Panc1 (cell line): ENCODE measurements at places on chromosomes 12 and 14. TPM values are rescaled to one million over a fixed set of nuclear protein-coding genes. Genes with fewer than 3 reads are reported as not detected.
A peak's percentile ranks its signal among the peaks of the same experiment; 100 is the strongest.

- peaks cover 14% of the 10 kb centered on the region for H3K4me1 ChIP-seq
- DNase-seq, result no peak
- no peaks in the 10 kb centered on the region for H3K36me3 ChIP-seq
- H3K4me3 ChIP-seq, result no peak overlapping the region
These were observed 9.9 kb downstream of the MAP3K12 start for GRCh38 chr12:53489242-53489864.

- no peak for DNase-seq
- peak overlapping the region; percentile 91 for H3K27ac ChIP-seq
- H3K36me3 ChIP-seq, result peaks cover 31% of the 10 kb centered on the region
- H3K4me1 ChIP-seq, result peaks cover 55% of the 10 kb centered on the region
- peak overlapping the region; percentile 82; the same call in 1 of the 2 replicates for H3K4me3 ChIP-seq
These were observed 4.5 kb downstream of the HMGA2 start for GRCh38 chr12:65828711-65829339.

DNA sequence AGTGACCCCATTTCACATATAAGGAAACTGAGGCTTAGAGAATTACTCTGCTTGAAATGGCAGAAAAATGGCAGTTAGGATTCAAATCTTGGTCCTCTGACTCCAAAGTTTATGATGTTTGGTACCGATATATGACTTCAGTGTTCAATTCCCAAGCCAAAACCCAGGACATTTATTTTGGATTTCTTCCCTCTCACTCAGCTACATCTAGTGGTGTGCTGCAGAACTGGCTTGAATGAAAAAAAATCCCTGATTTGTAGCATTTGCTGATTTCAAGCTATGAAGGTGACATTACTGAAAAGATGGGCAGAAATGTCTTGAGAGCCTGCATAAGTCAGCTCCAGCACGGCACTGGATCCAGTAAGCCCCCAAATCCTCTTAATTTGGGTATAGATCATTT lies 106.4 kb downstream of the EFCAB11 start:
- H3K27ac ChIP-seq, result no peak overlapping the region
- H3K36me3 ChIP-seq, result no peaks in the 10 kb centered on the region
- no peak for DNase-seq
- H3K4me1 ChIP-seq, result no peaks in the 10 kb centered on the region
- H3K27me3 ChIP-seq, result no peaks in the 10 kb centered on the region

DNA sequence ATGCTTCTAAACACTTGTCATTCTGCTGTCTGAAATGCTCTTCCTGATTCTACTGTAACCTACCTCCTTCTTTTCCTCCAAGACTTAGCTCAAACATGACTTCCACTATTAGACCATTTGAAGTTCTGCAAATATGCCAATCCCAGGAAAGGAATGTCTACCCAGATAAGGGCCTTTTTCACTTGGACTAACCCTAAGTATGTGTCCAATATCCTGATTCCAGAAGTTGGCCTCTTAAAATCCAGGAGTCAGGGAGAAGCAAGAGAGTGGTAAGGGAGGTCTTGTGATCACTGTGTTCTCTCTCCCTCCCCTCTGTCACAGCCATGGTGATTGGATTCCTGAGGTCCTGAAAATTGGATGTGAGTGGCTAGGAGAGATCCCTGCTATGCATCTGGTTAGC lies 30.2 kb downstream of the ADCY6 start:
- H3K4me3 ChIP-seq, result no peak overlapping the region
- no peaks in the 10 kb centered on the region for H3K27me3 ChIP-seq
- H3K36me3 ChIP-seq, result no peaks in the 10 kb centered on the region
- DNase-seq, result no peak

DNA sequence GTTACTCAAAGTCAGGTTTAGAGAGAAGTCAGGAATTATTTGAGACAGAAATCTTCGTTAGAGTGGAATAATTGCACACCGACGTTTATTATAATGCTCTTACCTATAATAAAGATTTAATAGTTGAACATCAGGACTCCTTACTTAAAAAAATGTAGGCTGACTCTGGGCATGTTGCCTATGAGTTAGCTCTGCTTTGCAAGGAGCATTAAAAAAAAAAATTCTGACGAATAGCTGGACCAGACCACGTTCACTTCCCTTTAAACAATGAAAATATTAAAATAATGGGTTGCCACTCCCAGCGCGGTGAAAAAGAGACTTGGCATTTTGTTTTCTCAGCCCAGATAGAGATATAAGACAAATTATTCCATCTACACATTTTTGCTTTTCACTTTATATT lies 574 bp upstream of the FANCM start:
- H3K36me3 ChIP-seq, result no peaks in the 10 kb centered on the region; the same call in 1 of the 2 replicates
- peak overlapping the region; percentile 96 for H3K27ac ChIP-seq
- H3K4me3 ChIP-seq, result peak overlapping the region; percentile 88
- peaks cover 4% of the 10 kb centered on the region; the same call in 1 of the 2 replicates for H3K4me1 ChIP-seq
- no peaks in the 10 kb centered on the region for H3K27me3 ChIP-seq
- DNase-seq, result no peak

DNA sequence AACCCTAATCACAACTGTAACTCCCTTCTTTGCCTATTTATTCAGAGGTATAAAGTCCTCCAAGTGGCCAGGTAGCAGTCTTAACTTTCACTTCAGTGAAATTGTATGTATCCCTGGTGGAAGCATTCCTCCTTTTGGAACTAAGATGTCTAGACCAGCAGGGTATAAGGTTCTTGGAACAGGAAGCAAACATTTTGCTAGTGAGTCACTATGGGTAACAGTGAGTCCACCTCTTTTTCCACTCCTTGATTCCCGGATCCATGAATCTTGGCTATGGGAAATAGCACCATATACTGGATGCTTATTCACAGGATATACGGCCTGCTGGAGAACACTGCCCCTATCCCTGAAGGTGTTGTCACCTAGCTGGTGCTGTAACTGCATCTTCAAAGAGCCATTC lies 80.2 kb downstream of the KCNA5 start:
- H3K4me3 ChIP-seq, result no peak overlapping the region
- H3K36me3 ChIP-seq, result no peaks in the 10 kb centered on the region
- no peak overlapping the region for H3K27ac ChIP-seq
- no peaks in the 10 kb centered on the region for H3K27me3 ChIP-seq
- no peaks in the 10 kb centered on the region for H3K4me1 ChIP-seq
- no peak for DNase-seq

DNA sequence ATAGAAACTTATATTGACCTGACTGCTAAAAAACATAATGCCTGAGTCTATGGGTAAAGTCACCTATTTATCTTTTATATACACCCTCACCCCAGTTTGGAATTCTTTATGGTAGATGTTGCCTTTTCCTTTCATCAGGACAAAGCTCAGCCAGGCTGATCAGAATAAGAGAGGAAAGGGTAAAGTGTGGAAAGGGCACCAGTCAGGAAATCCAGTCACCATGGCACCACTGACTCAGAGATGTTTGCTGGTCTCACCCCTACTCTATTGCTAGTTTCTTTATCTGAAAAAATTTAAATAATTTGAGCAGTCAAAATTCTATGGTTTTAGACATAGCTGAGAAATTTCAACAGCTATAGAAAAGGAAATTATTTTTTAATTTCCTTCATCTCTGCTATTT lies 49.2 kb upstream of the SSTR1 start:
- H3K36me3 ChIP-seq, result no peaks in the 10 kb centered on the region
- no peaks in the 10 kb centered on the region for H3K4me1 ChIP-seq
- no peaks in the 10 kb centered on the region for H3K27me3 ChIP-seq

- no peak overlapping the region for H3K4me3 ChIP-seq
- no peaks in the 10 kb centered on the region for H3K27me3 ChIP-seq
- no peaks in the 10 kb centered on the region for H3K4me1 ChIP-seq
- no peaks in the 10 kb centered on the region for H3K36me3 ChIP-seq
These were observed 56.0 kb downstream of the PLCZ1 start for GRCh38 chr12:18681818-18682217.

DNA sequence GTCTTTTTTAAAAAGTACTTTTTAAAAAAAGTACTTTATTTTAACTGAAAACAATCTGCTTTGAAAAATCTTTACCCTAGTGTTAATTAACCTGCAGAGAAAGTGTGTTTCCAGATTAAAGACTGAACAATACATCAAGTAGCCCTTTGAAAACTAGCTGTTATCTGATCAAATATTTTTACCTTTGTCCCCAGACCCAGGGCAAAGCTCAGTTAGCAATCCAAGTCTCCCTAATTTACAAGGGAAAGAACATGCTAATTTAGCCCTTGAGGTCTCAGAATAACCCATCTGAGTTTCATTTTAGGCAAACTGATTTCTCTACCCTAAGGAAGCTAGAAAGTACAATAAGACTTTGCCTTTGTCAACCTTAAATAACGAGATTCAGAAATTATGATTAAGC lies 91.2 kb downstream of the PPM1H start:
- H3K4me1 ChIP-seq, result peaks cover 10% of the 10 kb centered on the region
- H3K36me3 ChIP-seq, result no peaks in the 10 kb centered on the region; the same call in 1 of the 2 replicates
- no peaks in the 10 kb centered on the region for H3K27me3 ChIP-seq
- no peak for DNase-seq

GRCh38 chr14:68820536-68820935 lies 27.7 kb upstream of the ZFP36L1 start:
- no peak overlapping the region for H3K4me3 ChIP-seq
- no peaks in the 10 kb centered on the region for H3K36me3 ChIP-seq
- DNase-seq, result no peak

DNA sequence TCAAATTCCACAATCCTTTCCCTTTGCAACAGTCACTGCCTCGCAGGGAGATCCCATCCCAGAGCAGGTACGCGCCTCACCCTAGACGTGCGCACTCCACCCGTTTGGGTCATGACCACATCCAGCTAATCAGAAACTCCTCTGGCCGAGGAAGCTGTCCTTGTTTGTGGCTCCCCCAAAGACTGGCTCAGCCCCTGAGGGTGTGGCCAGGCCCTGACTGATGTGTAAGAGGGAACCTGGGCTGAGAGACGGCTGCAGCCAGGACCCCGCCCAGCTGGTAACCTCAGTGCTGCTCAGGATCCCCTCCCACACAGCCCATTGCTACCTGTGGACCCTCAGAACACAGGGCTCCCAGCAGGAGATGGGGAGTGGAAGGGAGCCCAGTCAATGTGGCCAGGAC lies 183.2 kb upstream of the SFSWAP start:
- H3K36me3 ChIP-seq, result no peaks in the 10 kb centered on the region
- no peak overlapping the region for H3K27ac ChIP-seq
- DNase-seq, result no peak
- H3K27me3 ChIP-seq, result peaks cover 9% of the 10 kb centered on the region; the same call in 1 of the 2 replicates
- no peaks in the 10 kb centered on the region for H3K4me1 ChIP-seq

DNA sequence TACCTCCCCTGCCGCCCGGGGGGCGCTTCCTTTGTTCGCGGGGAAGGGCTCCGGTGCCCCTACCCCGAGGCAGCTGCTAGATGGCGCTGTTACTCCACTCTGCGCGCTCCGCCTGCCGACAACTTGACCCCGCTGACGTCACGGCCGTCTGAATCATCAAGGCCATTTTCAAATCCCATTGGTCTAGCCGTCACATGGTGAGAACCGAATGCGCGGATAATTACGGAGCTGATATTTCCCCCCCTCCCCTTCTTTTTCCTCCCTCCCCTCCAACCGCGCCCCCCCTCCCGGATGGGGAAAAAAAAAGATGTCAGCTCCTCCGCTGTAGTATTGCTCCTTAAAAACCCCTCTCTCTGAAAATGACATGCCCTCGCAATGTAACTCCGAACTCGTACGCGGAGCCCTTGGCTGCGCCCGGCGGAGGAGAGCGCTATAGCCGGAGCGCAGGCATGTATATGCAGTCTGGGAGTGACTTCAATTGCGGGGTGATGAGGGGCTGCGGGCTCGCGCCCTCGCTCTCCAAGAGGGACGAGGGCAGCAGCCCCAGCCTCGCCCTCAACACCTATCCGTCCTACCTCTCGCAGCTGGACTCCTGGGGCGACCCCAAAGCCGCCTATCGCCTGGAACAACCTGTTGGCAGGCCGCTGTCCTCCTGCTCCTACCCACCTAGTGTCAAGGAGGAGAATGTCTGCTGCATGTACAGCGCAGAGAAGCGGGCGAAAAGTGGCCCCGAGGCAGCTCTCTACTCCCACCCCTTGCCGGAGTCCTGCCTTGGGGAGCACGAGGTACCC lies at the start of gene HOXC10:
HOXC10 (plus strand) TSS at position 246 of the 791 bp plus-strand sequence; CDS start at position 360, 114 bp downstream.
- no peaks in the 10 kb centered on the region for H3K27me3 ChIP-seq
- no peaks in the 10 kb centered on the region for H3K36me3 ChIP-seq
- peaks cover 22% of the 10 kb centered on the region for H3K4me1 ChIP-seq
- H3K4me3 ChIP-seq, result peak within 1 kb of the TSS; percentile 67
- DNase-seq, result peak; percentile 95
- H3K27ac ChIP-seq, result peak within 1 kb of the TSS; percentile 100

DNA sequence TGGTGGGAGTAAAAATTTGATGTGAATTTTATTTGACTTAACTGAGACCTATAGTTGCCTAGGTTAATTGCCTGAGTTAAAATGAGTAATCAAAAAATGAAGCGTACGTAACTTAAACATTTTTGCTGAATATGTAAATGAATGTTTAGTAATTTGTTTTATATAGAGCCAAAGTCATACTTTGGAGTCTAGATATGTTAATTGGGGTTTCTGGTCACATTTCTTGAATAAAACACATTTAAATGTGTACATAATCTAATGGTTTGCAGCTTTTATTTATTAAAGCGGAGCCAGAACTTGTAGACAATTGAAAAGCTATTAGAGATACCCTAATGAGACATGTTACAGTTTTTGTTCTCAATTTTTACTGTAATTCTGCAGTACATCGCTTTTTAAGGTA lies 71.2 kb downstream of the AEBP2 start:
- no peak overlapping the region for H3K4me3 ChIP-seq
- no peaks in the 10 kb centered on the region; the same call in 1 of the 2 replicates for H3K36me3 ChIP-seq
- H3K4me1 ChIP-seq, result no peaks in the 10 kb centered on the region
- H3K27ac ChIP-seq, result no peak overlapping the region
- no peaks in the 10 kb centered on the region for H3K27me3 ChIP-seq

DNA sequence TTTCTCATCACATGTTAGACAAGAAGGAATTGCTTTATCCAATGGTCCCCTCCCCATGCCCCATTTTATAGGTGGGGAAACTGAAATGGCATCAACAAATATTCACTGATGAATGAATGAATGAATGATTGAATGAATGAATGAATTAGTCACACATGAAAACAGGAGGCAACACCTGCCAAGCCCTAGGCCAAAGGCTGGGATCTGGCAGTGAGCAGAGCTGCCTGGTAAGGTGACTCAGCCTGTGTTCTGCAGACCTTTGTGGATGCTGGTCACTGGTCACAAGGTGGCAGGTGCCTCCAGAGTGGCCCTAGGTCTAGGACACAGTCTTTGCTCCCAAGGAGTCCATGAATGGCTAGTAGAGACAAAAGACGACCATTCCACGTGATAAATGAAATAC lies 188.4 kb downstream of the RBM19 start:
- no peak overlapping the region for H3K27ac ChIP-seq
- DNase-seq, result no peak
- no peaks in the 10 kb centered on the region; the same call in 1 of the 2 replicates for H3K4me1 ChIP-seq
- H3K27me3 ChIP-seq, result no peaks in the 10 kb centered on the region

DNA sequence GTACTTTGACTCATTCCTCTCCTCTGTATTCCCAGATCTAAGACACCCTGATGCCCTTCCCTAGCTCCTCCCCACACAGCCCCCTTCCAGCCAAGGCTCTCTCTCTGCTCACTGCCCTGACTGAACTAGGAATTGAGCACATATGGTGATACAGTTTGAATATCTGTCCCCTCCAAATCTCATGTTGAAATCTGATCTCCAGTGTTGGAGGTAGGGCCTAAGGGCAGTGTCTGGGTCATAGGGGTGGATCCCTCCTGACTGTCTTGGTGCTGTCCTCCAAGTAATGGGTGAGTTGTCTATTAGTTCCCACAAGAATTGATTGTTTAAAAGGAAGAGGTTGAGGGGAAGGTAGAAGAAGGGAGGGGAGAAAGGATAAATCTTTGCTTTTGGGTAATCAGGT lies 17.4 kb downstream of the CMKLR1 start:
- H3K27ac ChIP-seq, result no peak overlapping the region
- no peaks in the 10 kb centered on the region for H3K36me3 ChIP-seq
- H3K4me1 ChIP-seq, result no peaks in the 10 kb centered on the region
- DNase-seq, result no peak

PKP2 gene
- 2.2 TPM for total RNA-seq

VPS33A gene
- 35.2 TPM for total RNA-seq

SLCO1C1 gene
- total RNA-seq, result not detected

SERPINA3 gene
- 5.7 TPM for total RNA-seq

KCNC2 gene
- total RNA-seq, result not detected

NUAK1 gene
- total RNA-seq, result 50.3 TPM

GRIN2B gene
- not detected for total RNA-seq
